Fibroblast of lung (primary cell): ENCODE measurements at places on chromosomes 2 and 18. TPM values are rescaled to one million over a fixed set of nuclear protein-coding genes. Genes with fewer than 3 reads are reported as not detected.

The COL4A3 gene
- total RNA-seq: 0.26 and 0.33 TPM in 2 replicates

The RPL37A gene
- 3,233 and 3,423 TPM in 2 replicates for total RNA-seq

The RND3 gene
- 559 and 1,405 TPM in 2 replicates for total RNA-seq

The KCNE4 gene
- 11.0 and 25.3 TPM in 2 replicates for total RNA-seq

The VIL1 gene
- not detected in 2 replicates for total RNA-seq

The R3HDM1 gene
- total RNA-seq: 5.4 and 12.4 TPM in 2 replicates

The TMEFF2 gene
- 0.26 and 0.33 TPM in 2 replicates for total RNA-seq

The TBR1 gene
- total RNA-seq: not detected in 2 replicates

The UGT1A3 gene
- not detected in 2 replicates for total RNA-seq

The ARHGAP25 gene
- total RNA-seq: 3.1 and 5.8 TPM in 2 replicates

The STARD6 gene
- total RNA-seq: 0.33 TPM in 1 of 2 replicates, not detected in the other

The NCOA1 gene
- total RNA-seq: 14.6 and 15.5 TPM in 2 replicates

The OSR1 gene
- total RNA-seq: 13.4 and 17.7 TPM in 2 replicates

The SCYGR4 gene
- not detected in 2 replicates for total RNA-seq

The DYNAP gene
- not detected in 2 replicates for total RNA-seq

The HMSD gene
- total RNA-seq: 0.83 TPM in 1 of 2 replicates, not detected in the other

The EFR3B gene
- 0.50 and 0.51 TPM in 2 replicates for total RNA-seq

The UGT1A7 gene
- total RNA-seq: not detected in 2 replicates

The SOX11 gene
- 0.99 and 2.1 TPM in 2 replicates for total RNA-seq

The CFC1 gene
- total RNA-seq: not detected in 2 replicates

The PTPRN gene
- 3.5 and 10.8 TPM in 2 replicates for total RNA-seq

The TWIST2 gene
- 36.0 and 118 TPM in 2 replicates for total RNA-seq

The GORASP2 gene
- total RNA-seq: 24.4 and 28.2 TPM in 2 replicates

The TRIM54 gene
- total RNA-seq: 0.17 TPM in 1 of 2 replicates, not detected in the other

The REG3G gene
- not detected in 2 replicates for total RNA-seq

The GPR39 gene
- total RNA-seq: 0.26 and 1.3 TPM in 2 replicates

The MTIF2 gene
- 49.8 and 54.0 TPM in 2 replicates for total RNA-seq

The SLC4A5 gene
- under 0.01 and 0.17 TPM in 2 replicates for total RNA-seq
